ENCODE measurements at places on chromosomes 7 and 10.

DNA sequence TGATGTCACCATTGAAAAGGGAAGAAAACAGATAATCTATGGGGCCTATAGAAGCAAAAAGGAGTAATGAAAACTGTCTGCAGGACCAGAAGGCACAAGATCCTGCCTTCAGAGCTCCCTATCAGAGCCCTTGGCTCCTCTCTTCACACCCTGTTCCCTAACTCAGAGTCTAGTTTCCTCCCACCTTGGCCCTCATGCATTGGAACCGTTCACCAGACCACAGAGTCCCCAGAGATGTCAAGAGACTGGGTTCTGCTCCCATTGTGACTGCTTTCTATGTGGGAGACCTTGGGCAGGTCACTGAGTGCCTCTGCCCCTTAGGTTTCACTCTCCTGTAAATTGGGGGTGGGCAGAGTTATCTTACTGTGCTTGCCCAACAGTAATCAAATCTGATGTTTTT lies 80.1 kb upstream of the RPA3 start:
- DNase-seq: no peak

DNA sequence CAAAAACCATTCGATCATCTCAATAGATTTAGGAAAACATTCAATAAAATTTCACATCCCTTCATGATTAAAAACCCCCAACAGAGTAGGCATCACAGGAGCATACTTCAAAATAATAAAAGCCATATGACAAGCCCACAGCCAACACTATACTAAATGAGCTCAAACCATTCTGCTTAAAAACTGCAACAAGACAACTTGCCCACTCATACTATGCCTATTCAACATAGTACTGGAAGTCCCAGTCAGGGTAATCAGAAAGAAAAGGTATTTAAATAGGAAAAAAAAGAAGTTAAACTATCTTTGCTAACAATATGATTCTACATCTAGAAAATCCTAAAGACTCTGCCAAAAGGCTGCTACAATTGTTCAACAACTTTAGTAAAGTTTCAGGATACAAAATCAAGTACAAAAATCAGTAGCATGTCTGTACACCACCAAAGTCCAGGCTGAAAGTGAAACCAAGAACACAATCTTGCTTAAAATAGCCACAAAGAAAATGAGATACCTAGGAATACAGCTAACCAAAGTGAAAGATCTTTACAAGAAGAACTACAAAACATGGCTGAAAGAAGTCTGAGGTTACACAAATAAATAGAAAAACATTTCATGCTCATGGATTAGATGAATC lies 882.6 kb downstream of the GRM8 start:
- DNase-seq: no peak

GRCh38 chr10:47365431-47366180 lies 17.4 kb downstream of the RBP3 start:
- no peak for DNase-seq

DNA sequence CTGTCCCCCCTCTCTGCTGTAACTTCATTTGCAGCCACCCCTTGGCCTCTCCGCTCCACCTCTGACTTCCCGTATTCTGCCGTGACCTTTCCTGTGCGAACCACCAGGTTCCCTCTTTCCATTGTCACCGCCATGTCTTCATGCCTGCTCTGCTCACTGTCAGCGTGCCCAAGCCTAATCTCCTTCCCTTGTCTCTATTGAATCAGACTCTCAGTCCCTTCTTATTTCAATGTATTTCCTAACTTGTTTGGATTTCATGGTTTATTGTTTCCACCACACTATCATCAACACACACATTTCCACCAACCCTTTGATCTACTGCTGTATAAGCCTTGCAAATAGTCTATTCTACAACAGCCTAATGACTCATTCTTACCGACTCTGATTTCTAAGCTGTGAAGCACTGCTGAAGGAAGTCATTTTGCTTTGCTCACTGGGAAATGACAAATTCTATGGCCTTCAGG lies 30.0 kb upstream of the INHBA start:
- no peak for DNase-seq

GRCh38 chr10:5606864-5607263 lies 59.5 kb downstream of the ASB13 start:
- no peak for DNase-seq

Measured in NAMALWA (cell line).